ENCODE measurements at places on chromosomes 5 and 9. TPM values are rescaled to one million over a fixed set of nuclear protein-coding genes. Genes with fewer than 3 reads are reported as not detected.

The ENTPD8 gene
- not detected for total RNA-seq

The MGAT4B gene
- total RNA-seq, result 88.6 TPM

The POLR3G gene
- 2.4 TPM for total RNA-seq

The PCDHB6 gene
- 0.49 TPM for total RNA-seq

The GPX3 gene
- 31.2 TPM for total RNA-seq

The LCN1 gene
- total RNA-seq, result not detected

The NR6A1 gene
- total RNA-seq, result 0.97 TPM

Measured in hair follicle dermal papilla cell (primary cell).